AG10803 (cell line): ENCODE measurements at places on chromosomes 2 and 18.

- DNase-seq = no peak
Measured at GRCh38 chr2:227610123-227610522, 4.5 kb downstream of the SCYGR3 start.

DNA sequence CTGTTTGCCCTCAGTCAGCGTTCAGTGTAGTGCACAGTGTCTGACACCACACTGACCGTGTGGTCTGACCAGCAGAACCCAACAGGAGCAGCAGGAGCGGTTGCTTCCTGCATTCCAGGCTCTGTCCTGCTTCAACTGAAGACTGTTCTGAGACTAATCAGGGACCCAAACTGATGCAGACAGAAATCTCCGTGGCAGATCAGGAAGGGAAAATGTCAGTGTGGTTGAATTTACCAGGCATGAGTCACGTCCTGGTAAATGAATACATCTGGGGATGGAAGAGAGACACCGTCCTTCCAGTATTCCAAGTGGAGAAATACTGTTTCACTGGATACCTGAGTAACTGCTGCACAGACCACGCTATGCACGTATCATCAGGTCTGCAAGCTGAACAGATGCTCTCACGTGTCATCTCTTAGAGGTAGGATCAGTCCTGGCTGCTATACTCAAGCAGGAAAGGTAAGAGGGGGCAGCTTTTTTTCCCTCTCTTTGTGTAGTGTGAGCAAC lies 223.6 kb upstream of the EPAS1 start:
- DNase-seq = peak; percentile 98

DNA sequence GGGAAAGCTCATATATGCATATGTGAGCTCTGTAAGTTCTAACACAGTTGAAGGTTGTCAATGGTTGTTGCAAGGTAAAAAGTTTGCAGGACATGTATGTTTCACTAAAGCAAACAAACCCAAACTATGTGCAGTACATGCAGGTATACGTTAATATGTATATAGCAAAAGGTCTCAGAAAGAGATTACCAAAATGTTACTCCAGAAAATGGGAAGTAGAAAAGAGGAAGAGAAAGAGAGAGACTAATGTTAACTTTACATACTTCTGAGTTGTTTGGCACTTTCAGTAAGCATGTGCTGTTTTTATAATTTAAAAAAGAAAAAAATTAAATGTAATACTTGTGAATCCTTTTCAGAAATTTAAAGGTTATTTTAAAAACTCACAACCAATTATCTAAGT lies 32.8 kb upstream of the PEX13 start:
- DNase-seq = no peak

- no peak for DNase-seq
Measured at GRCh38 chr18:54263904-54264336, 5.4 kb upstream of the POLI start.

DNA sequence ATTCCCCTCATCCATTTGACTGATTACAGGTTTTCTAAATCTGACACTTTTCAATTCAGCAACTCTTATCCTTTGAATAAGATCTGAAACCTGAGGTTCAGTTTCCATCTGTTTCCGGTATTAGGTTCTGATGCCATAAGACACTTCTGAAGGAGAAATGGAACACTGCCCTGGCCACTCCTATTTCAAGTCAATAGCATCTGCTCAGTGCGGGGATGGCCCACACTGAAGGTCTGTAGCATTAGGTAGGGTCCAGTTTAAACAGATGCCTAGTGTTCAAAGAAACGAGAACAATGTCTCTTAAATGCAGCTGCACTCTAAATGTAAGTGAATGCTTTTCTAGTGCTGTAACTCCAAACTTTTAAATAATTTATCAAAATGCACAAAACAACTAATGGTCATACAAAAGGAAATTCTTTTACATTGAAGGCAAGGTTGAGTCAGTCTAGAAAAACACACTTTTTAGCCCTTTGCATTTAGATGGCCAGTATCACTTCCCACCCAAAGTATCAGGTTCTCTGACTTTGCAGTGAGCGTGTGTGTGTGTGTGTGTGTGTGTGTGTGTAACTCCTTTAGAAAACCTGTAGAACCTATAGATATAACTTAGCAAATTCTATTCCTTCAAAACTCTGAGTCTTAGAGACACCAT lies 78.2 kb downstream of the STK39 start:
- DNase-seq = no peak

DNA sequence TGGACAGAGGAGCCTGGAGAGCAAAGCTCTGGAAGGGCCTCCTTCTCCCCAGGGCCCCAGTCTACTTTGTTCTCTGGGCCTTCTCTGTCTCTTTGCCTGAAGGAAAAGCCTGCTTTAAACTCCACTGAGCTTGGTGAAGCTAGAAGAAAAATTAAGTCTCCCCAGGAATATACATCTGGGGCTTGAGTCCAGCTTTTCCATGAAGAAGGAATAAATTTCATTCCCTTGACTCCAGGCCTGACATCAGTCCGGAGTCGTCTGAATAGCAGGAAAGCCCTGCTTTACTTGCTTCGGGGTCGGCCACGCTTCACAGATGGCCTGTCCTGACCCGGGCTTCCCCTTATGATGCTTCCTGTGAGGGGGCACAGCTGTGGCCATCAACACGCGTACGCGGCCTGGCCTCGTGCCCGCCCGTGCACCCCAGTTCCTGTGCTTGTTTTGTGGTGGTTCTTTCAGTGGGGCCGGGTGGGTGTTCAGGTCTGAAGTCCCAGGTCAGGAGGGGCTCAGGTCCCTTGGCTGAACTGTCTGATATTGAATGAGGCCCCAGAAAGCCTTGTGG lies 73.6 kb downstream of the ACOXL start:
- DNase-seq = no peak

GRCh38 chr2:126707941-126708340 lies 52.0 kb downstream of the GYPC start:
- no peak for DNase-seq

DNA sequence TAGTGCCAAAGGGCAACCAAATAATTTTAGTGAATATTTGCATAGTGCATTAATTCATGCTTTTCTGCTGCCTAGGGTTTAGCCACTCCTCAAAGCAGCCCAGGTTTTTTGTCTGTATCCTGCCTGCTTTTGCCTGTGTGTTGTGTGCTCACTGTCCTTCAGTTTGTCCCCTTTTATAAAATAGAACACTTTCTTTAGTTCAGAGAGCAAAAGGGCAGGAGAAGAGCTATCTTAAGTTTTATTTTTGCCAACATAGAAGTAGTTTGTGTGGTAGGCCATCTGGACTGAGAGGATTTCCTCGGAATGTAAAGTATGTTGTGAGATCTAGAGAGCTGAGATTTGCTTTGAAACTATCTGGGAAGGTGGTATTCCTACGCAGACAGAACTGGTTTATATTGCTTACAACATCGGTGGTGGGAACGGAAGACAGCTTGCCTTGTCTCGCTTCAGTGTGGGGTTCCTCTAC lies 64.9 kb downstream of the EML4 start:
- DNase-seq = peak; percentile 71

- no peak for DNase-seq
Measured at GRCh38 chr2:148979919-148980277, 58.6 kb upstream of the LYPD6B start.

GRCh38 chr2:226184940-226185615 lies 614.5 kb downstream of the IRS1 start:
- peak; percentile 65 for DNase-seq

DNA sequence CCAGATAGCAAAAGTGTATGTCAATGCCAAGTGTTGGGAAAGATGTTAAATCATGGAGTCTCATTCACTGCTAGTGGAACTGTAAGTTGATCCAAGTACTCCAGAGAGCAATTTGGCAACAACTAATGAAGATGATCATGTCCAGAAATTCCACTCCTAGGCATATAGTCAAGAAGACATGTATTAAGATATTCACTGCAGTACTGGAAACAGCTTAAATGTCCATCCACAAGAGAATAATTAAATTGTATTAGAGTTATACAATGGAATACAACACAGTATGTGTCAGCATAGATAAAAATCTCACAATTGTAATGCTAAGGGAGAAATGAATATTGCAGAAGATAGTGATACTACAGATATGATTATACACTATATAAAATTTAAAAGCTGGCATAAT lies 15.2 kb upstream of the LBH start:
- peak; percentile 84 for DNase-seq

DNA sequence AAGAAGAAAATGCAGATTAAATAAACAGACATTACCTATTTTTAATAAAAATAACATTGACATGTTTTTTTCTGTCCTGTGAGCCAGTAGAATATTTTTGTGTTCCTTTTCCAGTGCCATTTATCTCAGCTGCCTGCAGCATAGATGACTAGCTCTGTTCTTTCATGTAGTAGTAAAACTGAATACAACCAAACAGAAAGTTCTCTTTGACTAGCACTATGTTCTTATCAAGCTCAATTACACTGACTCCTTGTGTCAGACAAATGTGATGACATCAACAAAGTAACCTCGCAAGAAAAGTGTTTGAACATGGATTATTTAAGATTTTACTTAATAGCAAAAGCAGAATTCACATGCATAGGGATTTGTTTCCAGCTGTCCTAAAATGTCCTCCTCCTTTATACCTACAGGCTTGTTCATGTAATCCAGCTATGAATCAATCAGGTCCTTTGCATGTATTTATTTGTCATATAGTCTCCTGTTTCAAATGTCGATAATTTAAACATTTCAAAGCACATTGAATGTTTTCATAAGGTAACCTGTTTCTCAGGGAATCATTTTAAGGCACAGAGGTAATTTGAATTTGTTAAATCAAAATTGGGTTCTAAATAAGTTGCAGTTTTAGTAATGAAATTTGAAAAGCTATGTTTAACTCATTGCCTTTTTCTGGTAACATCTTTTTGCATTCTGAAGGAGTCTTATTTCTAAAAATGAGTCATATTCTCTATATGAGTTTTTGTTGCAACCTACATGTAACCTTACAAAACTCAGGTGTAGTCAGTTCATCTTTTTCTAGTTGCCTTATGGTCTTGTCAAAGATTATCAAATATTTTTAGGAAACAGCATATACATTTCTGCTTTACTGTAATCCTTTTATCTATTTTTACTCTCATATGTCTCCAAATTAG lies 215.3 kb upstream of the GULP1 start:
- no peak for DNase-seq

DNA sequence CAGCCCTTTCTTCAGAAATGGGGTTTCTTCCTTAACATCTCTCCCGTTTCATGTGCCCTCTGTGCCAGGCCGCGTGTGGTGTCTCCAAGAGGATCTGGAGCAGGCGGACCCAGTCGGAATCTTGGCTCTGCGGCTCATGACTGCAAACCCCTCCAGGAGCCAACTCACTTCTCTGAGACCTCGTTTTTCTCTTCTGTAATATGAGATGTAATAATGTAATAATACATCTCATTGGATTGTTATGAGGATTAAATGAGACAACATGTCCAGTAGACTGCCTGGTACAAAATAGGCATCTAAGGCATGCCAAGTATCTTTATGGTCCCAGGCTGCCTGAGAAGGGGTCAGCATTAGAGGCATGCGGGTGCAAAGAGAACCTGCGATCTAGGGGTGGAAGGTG lies 221.3 kb upstream of the REV1 start:
- DNase-seq = peak; percentile 48

GRCh38 chr2:66512626-66513025 lies 77.7 kb downstream of the MEIS1 start:
- peak; percentile 25 for DNase-seq

GRCh38 chr18:67932271-67932670 lies 415.8 kb upstream of the DSEL start:
- peak; percentile 18 for DNase-seq

DNA sequence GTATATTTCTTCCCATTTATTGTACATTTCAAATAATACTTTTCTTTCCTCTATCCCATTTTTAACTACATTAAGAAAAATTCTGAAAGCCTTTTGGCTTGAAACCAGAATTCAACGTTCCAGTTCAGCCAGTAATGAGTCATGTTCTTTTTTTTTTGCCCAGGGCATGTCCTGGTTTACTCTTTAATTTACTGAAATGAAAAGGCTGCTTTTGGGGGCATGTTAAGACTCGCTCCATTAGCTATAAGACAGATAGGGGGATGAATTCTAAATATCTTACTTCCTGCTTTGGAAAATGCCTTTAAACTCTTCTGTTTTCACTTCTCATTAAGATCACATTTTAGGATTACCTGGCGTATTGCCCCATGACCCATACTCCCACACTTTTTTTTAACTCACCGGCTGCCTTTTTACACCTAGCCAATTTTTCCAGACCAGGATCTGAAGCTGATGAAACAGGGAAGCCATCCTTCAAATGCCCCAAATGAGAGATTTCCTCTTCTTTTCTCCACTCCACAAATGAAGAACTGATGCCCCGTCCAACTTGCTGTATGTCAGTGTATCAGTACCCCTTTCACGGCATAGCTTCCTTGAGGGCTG lies 585 bp downstream of the ABCA12 start:
- peak; percentile 24 for DNase-seq
